ENCODE measurements at places on chromosomes 2 and 18.

DNA sequence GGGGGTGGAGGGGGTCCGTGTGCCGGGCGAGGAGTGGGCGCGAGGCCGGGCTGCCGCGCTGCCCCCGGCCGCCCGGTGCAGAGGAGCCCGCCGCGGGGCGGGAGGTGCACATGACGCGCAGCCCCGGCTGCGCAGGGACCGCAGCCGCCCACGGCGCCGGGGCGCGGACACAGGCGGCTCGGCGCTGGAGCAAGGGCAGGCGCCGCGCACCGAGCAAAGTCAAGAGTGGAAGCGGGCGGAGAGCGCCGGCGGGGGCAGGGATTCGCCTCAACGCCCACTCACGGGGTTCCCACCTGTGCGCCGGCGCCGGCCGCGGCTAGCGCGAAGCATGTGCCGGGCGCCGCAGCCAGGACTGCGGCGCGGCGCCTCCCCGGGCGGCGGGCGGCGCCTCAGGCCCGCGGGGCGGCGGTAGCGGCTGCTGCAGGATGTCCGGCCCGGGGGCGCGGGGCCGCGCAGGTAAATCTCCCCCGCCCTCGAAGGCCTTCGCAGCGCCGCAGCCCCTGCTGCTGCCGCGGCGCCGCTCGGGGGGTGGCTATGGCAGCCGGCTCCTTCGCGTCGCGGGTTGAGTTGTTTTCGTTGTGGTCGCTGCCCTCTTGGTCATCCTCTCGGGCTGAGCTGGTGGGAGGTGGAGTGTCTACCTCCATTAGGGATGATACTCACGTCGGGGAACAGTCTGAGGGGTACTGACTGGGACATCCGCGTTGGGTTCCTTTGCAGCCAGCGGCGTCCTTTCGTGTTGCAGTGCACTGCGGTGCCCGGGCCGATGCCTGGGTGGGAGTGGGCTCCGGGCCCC, 216.3 kb upstream of the DTNA start:
- peaks cover 26% of the 10 kb centered on the region for H3K27me3 ChIP-seq
- H3K36me3 ChIP-seq: no peaks in the 10 kb centered on the region
- peak; percentile 52 for DNase-seq
- H3K4me3 ChIP-seq: peak overlapping the region; percentile 53

GRCh38 chr2:2660789-2661355, 329.8 kb upstream of the MYT1L start:
- H3K4me3 ChIP-seq: no peak overlapping the region
- H3K4me1 ChIP-seq: no peaks in the 10 kb centered on the region
- no peaks in the 10 kb centered on the region for H3K27me3 ChIP-seq
- H3K27ac ChIP-seq: no peak overlapping the region
- H3K36me3 ChIP-seq: no peaks in the 10 kb centered on the region

DNA sequence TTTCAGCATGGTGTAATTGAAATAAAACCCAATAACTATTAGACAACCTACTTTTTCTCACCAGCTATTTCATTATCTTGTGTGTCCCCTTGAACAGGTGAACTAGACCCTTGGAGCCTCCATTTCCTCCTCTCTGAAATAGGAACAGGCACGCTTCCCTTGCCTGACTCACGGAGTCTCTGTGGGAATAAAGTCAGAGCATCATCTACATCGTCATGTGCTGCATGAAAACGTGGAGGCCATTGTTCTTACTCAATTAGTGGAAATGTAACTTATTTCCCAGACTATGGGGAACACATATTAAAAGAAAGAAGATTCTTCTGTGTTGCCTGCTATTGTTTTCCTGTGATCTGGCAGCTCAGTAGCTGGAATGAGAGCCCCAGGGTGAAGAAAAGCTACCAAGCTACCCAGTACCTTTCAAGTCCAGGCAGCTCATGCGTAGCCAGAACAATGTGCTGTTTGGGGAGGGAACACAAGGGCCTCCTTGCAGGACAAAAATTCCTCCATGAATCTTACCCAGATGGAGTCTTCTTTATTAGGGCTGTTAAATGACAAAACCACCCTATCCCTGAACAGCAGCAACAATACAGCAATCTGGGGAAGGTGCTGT, 59.8 kb downstream of the SOX11 start:
- DNase-seq: no peak
- H3K36me3 ChIP-seq: no peaks in the 10 kb centered on the region
- H3K4me3 ChIP-seq: no peak overlapping the region
- H3K27me3 ChIP-seq: no peaks in the 10 kb centered on the region
- H3K4me1 ChIP-seq: no peaks in the 10 kb centered on the region
- no peak overlapping the region for H3K27ac ChIP-seq

- no peak for DNase-seq
- H3K36me3 ChIP-seq: peaks cover 30% of the 10 kb centered on the region
- H3K27ac ChIP-seq: no peak overlapping the region
- no peaks in the 10 kb centered on the region for H3K27me3 ChIP-seq
- H3K4me1 ChIP-seq: no peaks in the 10 kb centered on the region
Measured at GRCh38 chr2:86055314-86055713, 50.4 kb downstream of the POLR1A start.

GRCh38 chr2:24147364-24147763, 24.1 kb downstream of the FAM228B start:
- no peaks in the 10 kb centered on the region for H3K4me1 ChIP-seq
- DNase-seq: no peak
- H3K4me3 ChIP-seq: no peak overlapping the region
- peaks cover 21% of the 10 kb centered on the region for H3K36me3 ChIP-seq

- no peak overlapping the region for H3K27ac ChIP-seq
- H3K4me1 ChIP-seq: no peaks in the 10 kb centered on the region
- no peaks in the 10 kb centered on the region for H3K27me3 ChIP-seq
- no peak for DNase-seq
- no peak overlapping the region for H3K4me3 ChIP-seq
Measured at GRCh38 chr2:237833546-237833945, 25.9 kb upstream of the RAMP1 start.

GRCh38 chr2:120849278-120849677, 113.6 kb downstream of the GLI2 start:
- no peak for DNase-seq
- no peak overlapping the region for H3K4me3 ChIP-seq
- H3K4me1 ChIP-seq: no peaks in the 10 kb centered on the region
- no peak overlapping the region for H3K27ac ChIP-seq

DNA sequence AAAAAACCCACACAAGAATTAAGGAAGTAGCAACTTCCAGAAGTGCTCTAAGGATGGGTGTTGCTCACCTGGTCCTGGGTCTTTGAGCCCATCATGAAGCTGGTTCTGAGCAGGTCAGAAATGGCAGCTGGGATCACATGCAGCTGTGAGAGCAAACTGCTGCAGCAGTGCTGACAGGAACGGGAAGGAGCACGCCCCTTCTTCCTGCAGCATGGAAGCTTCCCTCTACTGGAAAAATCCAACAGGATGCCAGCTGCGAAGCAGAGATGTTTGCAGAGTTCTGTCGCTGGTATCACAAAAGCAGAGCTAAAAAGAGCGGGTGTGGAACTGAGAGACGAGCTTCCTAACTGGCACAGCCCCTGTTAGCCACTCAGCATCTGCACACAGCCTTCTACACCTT, 33.7 kb downstream of the EIF4E2 start:
- no peaks in the 10 kb centered on the region for H3K27me3 ChIP-seq
- H3K4me3 ChIP-seq: no peak overlapping the region
- peaks cover 24% of the 10 kb centered on the region for H3K36me3 ChIP-seq
- no peaks in the 10 kb centered on the region for H3K4me1 ChIP-seq

- H3K27me3 ChIP-seq: peaks cover 93% of the 10 kb centered on the region
- DNase-seq: no peak
- no peak overlapping the region for H3K27ac ChIP-seq
Measured at GRCh38 chr2:20670315-20671035, 3.5 kb downstream of the GDF7 start.

DNA sequence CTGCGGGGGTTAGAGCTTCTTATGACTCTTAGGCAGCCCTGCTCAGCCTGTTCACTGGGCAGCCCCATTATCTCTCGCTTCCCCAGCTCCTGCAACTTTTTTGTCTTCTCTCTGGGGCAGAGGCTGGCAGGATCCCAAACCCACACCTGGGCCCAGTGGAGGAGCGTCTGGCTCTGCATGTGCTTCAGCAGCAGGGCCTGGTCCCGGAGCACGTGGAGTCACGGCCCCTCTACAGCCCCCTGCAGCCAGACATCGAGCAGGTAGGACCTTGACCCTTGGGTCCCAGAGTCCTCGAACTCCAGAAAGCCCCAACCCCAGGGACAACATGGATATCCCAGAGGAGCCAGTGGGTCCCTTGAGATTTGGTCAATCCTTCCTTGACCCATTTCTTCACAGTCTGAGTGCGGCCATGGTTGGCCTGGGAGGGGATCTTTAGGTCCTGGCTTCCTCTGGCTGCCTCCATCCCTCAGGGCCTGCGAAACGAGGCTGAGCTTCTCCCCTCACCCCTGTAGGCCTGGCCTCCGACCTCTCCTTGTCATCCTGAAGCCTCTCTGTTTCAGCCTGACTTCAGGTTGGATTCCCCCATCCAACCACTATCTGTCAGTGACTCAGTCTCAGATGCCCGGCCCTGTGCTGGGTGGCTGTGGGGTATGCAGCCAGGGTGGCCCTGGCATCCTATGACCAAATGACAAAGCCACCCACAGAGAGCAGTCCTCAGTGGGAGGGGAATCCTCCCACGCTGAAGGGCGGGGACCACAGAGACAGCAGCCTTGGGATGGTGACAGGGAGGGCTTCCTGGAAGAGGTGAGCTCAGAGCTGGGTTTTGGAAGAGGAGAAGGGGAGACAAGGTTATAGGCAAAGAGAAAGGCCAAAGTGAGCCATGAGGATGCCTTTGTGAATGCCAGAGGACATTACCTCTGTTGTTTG, 214.2 kb downstream of the DYSF start:
- H3K27ac ChIP-seq: no peak overlapping the region
- no peak overlapping the region for H3K4me3 ChIP-seq
- peaks cover 24% of the 10 kb centered on the region for H3K36me3 ChIP-seq
- no peaks in the 10 kb centered on the region for H3K27me3 ChIP-seq

DNA sequence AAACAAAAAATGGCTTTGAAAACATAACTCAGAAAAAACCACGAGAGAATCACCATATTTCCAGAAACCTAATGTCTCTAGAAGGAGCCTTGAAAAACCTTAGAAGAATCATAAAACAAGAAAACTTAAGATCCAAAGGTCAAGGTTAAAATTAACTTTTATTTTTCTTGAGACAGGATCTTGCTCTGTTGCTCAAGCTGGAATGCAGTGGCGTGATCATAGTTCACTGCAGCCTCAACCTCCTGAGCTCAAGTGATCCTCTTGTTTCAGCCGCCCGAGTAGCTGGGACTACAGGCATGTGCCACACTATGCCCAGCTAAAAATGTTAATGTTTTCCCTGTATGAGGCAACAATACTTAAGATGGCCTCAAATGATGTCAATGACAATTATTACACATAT, 254.2 kb upstream of the SESTD1 start:
- H3K27ac ChIP-seq: no peak overlapping the region
- no peak overlapping the region for H3K4me3 ChIP-seq
- H3K36me3 ChIP-seq: no peaks in the 10 kb centered on the region
- DNase-seq: peak; percentile 52
- H3K27me3 ChIP-seq: no peaks in the 10 kb centered on the region
- H3K4me1 ChIP-seq: no peaks in the 10 kb centered on the region

DNA sequence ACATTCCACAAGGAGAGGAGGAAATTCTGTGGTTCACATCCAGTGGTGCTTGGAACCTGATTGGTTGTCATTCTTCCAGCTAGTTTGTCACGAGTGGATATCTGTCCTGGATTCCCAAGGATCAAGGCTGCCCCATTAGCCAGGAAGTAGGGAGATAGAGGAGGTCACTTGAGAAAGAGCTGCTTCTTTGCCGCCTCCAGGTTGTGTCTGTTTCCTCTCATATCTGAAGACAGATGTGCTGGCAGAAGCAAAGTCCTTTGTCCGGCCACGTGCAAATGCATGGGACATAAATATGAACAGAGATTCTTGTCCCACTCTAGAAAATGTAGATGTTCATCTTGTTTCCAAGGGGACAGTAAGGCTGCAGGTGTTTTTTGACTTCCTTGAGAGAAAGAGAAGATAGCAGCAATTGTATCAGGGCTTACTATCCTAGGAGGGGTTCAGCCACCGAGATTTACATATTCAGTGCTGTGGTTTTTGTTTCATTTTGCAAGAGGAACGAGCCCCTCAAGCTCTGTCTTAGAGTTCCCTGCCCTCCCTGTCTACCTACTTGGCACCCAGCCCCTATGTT, 174.4 kb downstream of the RPIA start:
- no peaks in the 10 kb centered on the region for H3K4me1 ChIP-seq
- peaks cover 5% of the 10 kb centered on the region for H3K27me3 ChIP-seq
- no peak overlapping the region for H3K27ac ChIP-seq
- H3K4me3 ChIP-seq: no peak overlapping the region
- no peak for DNase-seq

DNA sequence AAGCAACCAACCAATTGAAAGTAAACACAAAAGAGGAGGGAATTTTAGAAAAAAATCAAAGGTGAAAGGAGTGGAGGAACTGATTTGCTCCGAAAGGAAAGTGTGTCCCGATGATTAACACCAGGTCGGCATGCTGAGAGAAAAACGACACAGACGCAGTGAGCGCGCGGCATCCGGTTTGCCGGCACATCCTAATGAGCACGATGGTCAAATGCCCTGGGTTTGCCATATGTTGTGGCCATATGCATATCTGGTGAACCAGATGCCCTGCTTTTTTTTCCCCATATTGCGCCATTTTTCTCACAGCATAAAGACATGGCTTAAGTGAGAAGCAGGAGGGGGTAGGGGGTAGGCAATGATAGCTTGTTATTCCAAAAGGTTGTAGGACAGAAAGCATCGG, 626.7 kb downstream of the BCL11A start:
- H3K4me3 ChIP-seq: no peak overlapping the region
- no peak for DNase-seq
- no peaks in the 10 kb centered on the region for H3K27me3 ChIP-seq
- no peaks in the 10 kb centered on the region for H3K36me3 ChIP-seq

DNA sequence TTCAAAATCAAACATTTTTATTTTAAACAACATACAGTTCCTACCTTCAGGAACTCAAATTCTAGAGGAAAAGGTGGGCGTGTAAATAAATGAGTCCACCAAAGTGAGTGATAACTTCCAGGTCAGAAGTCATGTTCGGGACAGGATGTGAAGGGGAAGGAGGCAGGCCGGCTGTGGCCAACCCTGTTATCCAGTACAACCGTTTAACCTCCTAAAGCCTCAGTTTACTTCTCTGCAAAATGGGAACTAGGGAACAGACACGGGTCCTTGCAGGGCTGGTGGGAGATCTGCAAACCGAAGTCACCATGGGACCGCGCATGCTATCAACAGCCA, 373 bp downstream of the EIPR1 start:
- peak overlapping the region; percentile 89 for H3K27ac ChIP-seq
- H3K4me3 ChIP-seq: peak overlapping the region; percentile 95
- H3K4me1 ChIP-seq: peaks cover 37% of the 10 kb centered on the region
- no peaks in the 10 kb centered on the region for H3K27me3 ChIP-seq

DNA sequence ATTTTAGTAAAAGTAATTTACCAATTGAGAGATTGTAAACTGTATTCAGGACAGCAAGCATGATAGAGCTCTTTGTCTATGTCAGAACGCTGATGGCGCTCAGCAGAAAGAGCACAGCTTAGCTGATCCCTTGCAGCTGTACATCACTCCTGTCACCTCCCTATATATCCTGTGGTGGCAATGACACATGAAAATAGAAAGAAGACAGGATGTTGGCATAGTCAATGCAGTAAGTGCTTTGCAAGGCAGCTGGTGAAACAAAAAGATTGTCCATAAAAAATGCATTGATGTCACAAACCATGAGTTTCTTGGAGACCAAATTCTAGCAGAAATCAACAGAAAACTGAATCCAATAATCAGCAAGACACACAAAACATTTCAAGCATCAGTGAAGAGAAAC, 221.5 kb downstream of the RIT2 start:
- no peaks in the 10 kb centered on the region for H3K27me3 ChIP-seq
- H3K36me3 ChIP-seq: no peaks in the 10 kb centered on the region
- H3K4me3 ChIP-seq: no peak overlapping the region
- no peak for DNase-seq
- no peak overlapping the region for H3K27ac ChIP-seq
